Thoracic aorta (tissue), 2 donors: ENCODE measurements at places on chromosomes 2 and 18. TPM values are rescaled to one million over a fixed set of nuclear protein-coding genes. Genes with fewer than 3 reads are reported as not detected.

Gene MC5R
- not detected for total RNA-seq

Gene KCNIP3
- 22.1 TPM for total RNA-seq

Gene SLC38A11
- 2.0 TPM for total RNA-seq

Gene ABCB6
- total RNA-seq: 12.7 TPM

Gene MPP4
- 5.5 TPM for total RNA-seq

Gene TMEM17
- 2.7 TPM for total RNA-seq

Gene THSD7B
- 0.95 TPM for total RNA-seq

Gene IL1F10
- not detected for total RNA-seq

Gene KCNE4
- 13.6 TPM for total RNA-seq

Gene NEUROD1
- not detected for total RNA-seq

Gene UNC80
- not detected for total RNA-seq

Gene ST6GAL2
- 900 TPM for total RNA-seq

Gene GPR75
- total RNA-seq: 0.54 TPM

Gene DCC
- total RNA-seq: not detected

Gene LHCGR
- not detected for total RNA-seq

Gene DSC3
- total RNA-seq: 12.9 TPM

DNA sequence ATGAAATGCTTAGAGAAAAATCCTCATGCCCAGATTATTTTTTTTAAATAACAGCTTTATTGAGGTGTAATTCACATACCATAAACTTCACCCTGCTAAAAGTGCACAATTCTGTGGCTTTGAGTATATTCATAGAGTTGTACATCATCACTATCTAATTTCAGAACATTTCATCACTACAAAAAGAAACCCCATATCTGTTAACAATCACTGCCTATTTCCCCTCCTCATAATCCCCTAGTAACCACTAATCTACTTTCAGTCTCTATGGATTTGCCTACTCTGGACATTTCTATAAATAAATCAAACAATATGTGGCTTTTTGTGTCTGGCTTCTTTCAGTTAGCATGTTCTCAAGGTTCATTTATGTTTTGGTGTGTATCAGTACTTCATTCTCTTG, 51.4 kb downstream of the OSBPL1A start:
- H3K4me1 ChIP-seq: no peaks in the 10 kb centered on the region
- H3K27ac ChIP-seq: no peak overlapping the region
- no peaks in the 10 kb centered on the region for H3K36me3 ChIP-seq

- no peak for DNase-seq
- peaks cover 3% of the 10 kb centered on the region for H3K4me1 ChIP-seq
- H3K27me3 ChIP-seq: no peaks in the 10 kb centered on the region
- no peak overlapping the region for H3K27ac ChIP-seq
Measured at GRCh38 chr2:171411791-171412483, 21.9 kb downstream of the METTL8 start.

DNA sequence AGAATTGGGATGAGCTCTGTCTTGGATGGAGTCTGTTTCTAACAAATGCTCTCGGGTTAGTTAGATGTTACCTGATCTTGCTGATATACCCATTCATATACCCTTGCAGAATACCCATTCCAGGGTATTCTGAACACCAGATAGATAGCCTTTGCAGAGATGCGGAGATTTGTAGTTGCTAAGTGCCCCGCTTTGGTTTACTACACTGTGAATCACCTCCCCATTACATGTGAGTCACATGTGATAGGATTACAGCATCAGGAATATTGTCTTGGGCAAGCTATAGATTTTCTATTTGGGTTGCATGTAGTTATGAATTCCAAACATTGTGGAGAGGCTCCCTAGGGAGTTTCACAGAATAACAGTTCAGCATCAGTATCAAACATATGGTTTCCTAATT, 3.8 kb downstream of the VSNL1 start:
- no peaks in the 10 kb centered on the region for H3K4me1 ChIP-seq
- H3K27me3 ChIP-seq: no peaks in the 10 kb centered on the region
- H3K4me3 ChIP-seq: no peak overlapping the region
- no peaks in the 10 kb centered on the region for H3K36me3 ChIP-seq
- H3K27ac ChIP-seq: no peak overlapping the region

DNA sequence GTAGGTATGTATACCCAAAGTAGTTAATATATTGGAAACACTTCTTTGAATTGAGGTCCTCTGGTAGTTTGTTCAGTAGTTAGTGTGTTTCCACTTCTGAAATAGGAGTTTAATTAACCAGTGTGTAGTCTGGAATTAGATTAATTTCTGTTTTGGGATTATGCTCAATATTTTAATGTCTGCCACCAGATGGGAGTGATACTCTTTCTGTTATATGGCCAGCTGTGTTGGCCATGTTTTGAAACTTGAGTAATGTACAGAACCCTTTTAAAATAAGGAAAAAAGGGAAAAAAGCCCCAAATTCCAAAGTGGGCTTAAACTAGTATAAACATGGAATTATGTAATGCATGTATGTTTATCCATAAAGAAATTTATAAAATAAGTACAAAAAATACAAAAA, 147.7 kb downstream of the CTNNA2 start:
- no peaks in the 10 kb centered on the region for H3K4me1 ChIP-seq
- H3K4me3 ChIP-seq: no peak overlapping the region
- H3K36me3 ChIP-seq: no peaks in the 10 kb centered on the region
- no peaks in the 10 kb centered on the region for H3K27me3 ChIP-seq

GRCh38 chr2:148817210-148817708, 57.8 kb upstream of the KIF5C start:
- no peak overlapping the region for H3K27ac ChIP-seq
- no peaks in the 10 kb centered on the region for H3K36me3 ChIP-seq
- peak overlapping the region; percentile 56 for H3K4me3 ChIP-seq
- H3K27me3 ChIP-seq: no peaks in the 10 kb centered on the region
- DNase-seq: no peak

GRCh38 chr18:6928359-6928758, 189.2 kb downstream of the LAMA1 start:
- no peak for DNase-seq
- no peak overlapping the region for H3K27ac ChIP-seq
- H3K4me1 ChIP-seq: no peaks in the 10 kb centered on the region
- H3K36me3 ChIP-seq: no peaks in the 10 kb centered on the region

GRCh38 chr2:197332641-197333040, 22.1 kb upstream of the ANKRD44 start:
- H3K4me3 ChIP-seq: no peak overlapping the region
- H3K27ac ChIP-seq: no peak overlapping the region
- no peaks in the 10 kb centered on the region for H3K27me3 ChIP-seq
- no peak for DNase-seq
- no peaks in the 10 kb centered on the region for H3K4me1 ChIP-seq

- H3K4me1 ChIP-seq: no peaks in the 10 kb centered on the region
- no peak overlapping the region for H3K4me3 ChIP-seq
Measured at GRCh38 chr2:130252880-130253645, 54.8 kb upstream of the TUBA3E start.

DNA sequence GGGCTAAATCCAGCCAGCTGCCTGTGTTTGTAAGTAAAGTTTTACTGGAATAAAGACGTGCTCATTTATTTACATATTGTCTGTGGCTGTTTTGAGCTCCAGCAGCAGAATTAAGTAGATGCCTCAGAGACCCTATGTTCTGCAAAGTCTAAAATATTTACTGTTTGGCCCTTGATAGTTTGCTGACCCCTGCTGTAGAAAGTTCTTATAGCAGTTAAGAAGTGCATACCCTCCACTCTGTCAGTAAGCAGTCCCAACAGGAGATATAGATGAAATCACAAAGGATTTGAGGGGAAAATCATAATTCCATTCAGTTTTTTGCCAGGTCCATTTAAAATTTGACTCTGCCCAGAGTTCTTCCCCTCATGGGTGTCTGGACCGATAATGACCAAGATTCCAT, 50.1 kb upstream of the ITM2C start:
- H3K27ac ChIP-seq: no peak overlapping the region
- H3K4me3 ChIP-seq: no peak overlapping the region
- peaks cover 15% of the 10 kb centered on the region for H3K36me3 ChIP-seq
- no peaks in the 10 kb centered on the region for H3K4me1 ChIP-seq

GRCh38 chr18:63321291-63321690, 1.7 kb upstream of the BCL2 start:
- peak overlapping the region; percentile 92 for H3K4me3 ChIP-seq
- no peak for DNase-seq
- peak overlapping the region; percentile 66 for H3K27ac ChIP-seq
- peaks cover 31% of the 10 kb centered on the region for H3K4me1 ChIP-seq

- no peak for DNase-seq
- H3K4me3 ChIP-seq: no peak overlapping the region
- H3K4me1 ChIP-seq: peaks cover 16% of the 10 kb centered on the region
- no peaks in the 10 kb centered on the region for H3K36me3 ChIP-seq
- H3K27me3 ChIP-seq: no peaks in the 10 kb centered on the region
- no peak overlapping the region for H3K27ac ChIP-seq
Measured at GRCh38 chr2:85502720-85503119, 36.2 kb upstream of the MAT2A start.

DNA sequence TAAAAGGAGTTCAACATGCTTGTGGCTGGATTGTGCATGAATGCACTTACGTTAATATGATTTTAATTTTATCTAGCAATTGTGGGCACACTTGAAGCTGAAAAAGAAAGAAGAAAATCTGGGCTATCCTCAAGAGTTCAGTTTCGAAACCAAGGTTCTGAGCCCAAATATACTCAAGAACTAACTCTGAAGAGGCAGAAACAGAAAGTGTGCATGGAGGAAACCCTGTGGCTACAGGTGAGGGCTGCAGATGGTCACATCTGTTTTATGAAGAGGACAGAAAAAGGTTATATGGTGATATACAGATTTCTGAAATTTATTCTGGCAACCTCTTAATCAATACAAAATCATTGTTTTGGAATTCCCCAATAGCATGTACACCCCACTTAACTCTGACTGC, 57.3 kb downstream of the ITGA6 start:
- H3K4me1 ChIP-seq: no peaks in the 10 kb centered on the region
- no peak for DNase-seq

- H3K27me3 ChIP-seq: no peaks in the 10 kb centered on the region
- H3K36me3 ChIP-seq: no peaks in the 10 kb centered on the region
- H3K27ac ChIP-seq: no peak overlapping the region
- no peak for DNase-seq
- no peak overlapping the region for H3K4me3 ChIP-seq
- H3K4me1 ChIP-seq: no peaks in the 10 kb centered on the region
Measured at GRCh38 chr18:45280481-45281276, 334.6 kb upstream of the SLC14A2 start.

GRCh38 chr2:13698847-13699246, 933.7 kb upstream of the LRATD1 start:
- H3K27me3 ChIP-seq: no peaks in the 10 kb centered on the region
- H3K4me3 ChIP-seq: no peak overlapping the region
- no peaks in the 10 kb centered on the region for H3K36me3 ChIP-seq
- H3K27ac ChIP-seq: no peak overlapping the region
- no peak for DNase-seq

DNA sequence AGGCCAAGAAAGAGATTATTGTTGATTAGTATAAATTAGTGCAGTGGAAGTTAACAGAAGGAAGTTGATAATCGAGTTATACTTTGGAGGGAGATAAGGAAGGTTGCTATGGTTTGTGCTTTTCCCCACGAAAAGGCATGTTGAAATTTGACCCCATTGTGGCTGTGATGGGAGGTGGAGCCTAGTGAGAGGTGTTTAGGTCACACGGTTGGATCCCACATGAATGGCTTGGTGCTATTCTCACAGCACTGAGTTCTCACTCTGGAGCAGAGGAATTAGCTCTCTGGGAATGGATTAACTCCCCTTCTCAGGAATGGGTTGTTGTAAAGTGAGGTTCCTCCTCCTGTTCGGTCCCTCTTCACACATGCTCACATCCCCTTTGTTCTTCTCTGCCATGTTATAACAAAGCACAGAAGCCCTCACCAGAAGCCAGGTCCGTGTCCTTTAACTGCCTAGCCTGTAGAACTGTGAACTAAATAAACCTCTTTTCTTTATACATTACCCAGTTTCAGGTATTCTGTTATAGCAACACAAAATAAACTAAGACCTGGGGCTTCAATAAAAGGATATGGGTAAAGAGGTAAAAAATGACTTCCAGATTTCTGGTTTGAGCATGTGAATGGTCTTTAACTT, 21.9 kb downstream of the PIGN start:
- no peaks in the 10 kb centered on the region for H3K36me3 ChIP-seq
- H3K4me3 ChIP-seq: no peak overlapping the region
- H3K4me1 ChIP-seq: no peaks in the 10 kb centered on the region
- H3K27me3 ChIP-seq: no peaks in the 10 kb centered on the region

DNA sequence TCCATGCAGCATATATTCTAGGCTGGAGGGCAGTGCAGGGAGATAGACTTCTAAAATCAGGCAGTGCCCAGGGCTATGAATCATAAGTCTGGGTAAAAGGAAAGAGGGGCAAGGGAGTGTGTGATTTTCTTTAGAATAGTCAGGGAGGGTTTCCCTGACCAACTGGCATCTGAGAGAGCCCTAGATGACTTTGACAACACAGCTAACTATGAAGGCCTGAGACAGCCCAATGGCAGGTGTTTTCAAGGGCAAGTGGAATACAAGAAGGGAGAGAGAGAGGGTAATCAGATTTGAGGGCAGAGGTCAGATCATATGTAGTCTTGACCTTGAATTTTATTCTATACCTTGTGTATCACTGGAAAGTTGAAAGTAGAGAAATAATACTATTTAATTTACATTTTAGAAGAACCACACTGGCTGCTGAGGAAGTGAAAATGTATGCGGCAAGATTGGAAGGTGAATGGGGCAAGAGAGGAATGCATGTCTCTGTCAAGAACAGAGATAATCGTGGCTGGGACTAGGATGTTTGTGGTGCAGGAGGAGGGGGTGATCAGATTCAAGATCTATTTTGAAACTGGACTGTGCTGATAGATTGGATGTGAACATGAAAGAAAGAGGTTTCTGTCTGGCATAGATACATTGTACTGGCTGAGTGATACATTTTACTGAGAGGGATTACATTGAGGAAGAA, 1.9 kb upstream of the ITGB6 start:
- no peak overlapping the region for H3K4me3 ChIP-seq
- H3K36me3 ChIP-seq: no peaks in the 10 kb centered on the region
- H3K4me1 ChIP-seq: peaks cover 3% of the 10 kb centered on the region

DNA sequence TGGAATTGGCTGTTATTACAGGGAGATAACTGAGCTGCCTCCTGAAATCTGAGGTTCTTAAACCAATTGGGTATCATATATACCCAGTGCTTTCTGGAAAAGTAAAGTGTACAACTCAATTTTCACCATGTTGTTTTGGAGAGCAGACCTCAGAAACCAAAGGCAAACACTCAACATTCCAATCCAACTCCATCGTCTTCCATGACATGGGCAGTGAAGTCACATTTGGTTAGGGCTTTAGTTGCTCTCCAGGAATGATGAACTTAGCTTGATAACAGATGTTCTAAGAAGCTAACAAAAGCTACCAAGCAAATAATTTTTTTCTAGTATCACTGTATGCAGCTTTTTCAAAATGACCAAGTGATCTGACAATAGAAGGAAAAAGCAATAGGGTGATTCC, 107.0 kb upstream of the SLC35G4 start:
- H3K27ac ChIP-seq: no peak overlapping the region
- DNase-seq: no peak
- no peak overlapping the region for H3K4me3 ChIP-seq
- H3K36me3 ChIP-seq: no peaks in the 10 kb centered on the region
